GM12891 (cell line): ENCODE measurements at places on chromosomes 4 and X.

DNA sequence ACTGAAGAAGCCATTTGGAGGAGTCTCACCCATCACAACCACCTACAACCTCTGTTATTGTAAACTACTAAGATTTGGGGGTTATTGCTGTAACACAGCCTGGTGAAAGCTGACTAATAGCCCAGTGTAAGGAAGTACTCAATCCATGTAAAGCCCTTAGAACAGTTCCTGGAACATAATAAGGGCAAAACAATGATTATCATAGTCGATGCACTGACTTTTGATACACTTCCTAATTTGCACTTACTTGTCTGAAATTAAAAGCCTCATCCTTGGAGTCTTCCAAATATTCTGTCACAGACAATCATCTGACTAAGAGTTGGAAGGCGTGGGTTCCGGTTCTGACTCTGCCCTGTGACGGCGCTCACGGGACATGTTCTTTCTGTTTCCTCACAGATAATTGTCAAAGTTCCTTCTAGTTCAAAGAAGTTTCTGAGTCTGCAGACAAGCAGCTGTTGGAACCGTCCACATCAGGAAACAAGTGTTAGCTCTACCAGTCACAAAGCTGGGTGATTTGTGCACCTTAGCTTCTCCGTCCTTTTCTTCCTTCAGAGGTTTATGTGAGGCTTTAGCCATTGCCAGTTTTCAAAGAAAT lies 33.4 kb upstream of the RASGEF1B start:
- no peak for DNase-seq

- no peak for DNase-seq
Observed at GRCh38 chrX:9857575-9858474, 71.6 kb downstream of the SHROOM2 start.

DNA sequence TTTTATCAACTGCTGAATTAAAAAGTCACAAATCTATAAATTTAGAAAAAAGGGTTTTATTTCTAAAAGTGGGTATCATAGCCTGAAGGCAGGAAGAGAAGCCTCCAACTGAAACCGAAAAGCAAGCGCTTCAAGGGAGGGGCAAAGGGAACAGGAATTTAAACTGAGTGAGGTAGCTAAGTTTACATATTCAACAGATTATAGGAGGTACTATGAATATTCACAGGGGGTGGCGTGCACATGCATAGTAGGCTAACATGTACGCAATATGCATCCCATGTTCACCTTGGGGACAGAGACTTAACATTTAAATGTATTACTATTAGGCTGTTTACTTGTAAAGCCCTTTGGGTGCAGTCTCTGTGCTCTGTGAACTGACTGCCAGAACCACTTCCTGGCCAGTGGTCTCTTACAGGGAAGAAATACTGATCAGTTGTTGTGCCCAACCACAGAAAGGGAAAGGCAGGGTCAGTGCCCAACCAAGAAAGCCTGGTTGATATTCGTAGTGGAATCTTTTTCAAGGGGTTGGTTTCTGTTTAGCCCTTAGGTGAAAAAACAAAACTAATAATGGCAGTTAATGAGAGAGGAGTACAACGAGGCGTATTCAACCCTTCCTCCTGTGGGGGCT lies 168.7 kb upstream of the GALNTL6 start:
- DNase-seq, result no peak

GRCh38 chr4:15161439-15161838 lies 159.2 kb downstream of the CPEB2 start:
- DNase-seq, result no peak

GRCh38 chr4:150769248-150769647 lies 187.3 kb downstream of the MAB21L2 start:
- DNase-seq, result no peak

DNA sequence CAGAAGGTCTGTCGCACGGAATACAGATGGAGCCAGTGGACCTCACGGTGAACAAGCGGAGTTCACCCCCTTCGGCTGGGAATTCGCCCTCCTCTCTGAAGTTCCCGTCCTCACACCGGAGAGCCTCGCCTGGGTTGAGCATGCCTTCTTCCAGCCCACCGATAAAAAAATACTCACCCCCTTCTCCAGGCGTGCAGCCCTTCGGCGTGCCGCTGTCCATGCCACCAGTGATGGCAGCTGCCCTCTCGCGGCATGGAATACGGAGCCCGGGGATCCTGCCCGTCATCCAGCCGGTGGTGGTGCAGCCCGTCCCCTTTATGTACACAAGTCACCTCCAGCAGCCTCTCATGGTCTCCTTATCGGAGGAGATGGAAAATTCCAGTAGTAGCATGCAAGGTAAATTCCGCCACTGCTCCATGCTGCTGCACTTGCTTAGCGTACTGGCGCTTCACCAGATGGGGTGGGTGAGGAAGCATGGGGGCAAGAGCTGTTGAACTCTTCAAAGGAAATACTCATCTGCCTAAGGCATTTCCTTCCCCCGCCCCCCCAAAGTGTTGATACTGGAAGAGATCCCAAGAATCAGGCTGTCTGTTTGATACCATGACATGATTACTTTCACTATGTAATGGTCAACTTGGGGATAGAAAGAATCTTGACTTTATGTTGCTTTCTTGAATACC lies 24.8 kb downstream of the KLF3 start:
- no peak for DNase-seq

- no peak for DNase-seq
Observed at GRCh38 chrX:48493890-48494364, 14.9 kb upstream of the PORCN start.

GRCh38 chr4:188971125-188971524 lies 831.9 kb downstream of the TRIML1 start:
- no peak for DNase-seq

DNA sequence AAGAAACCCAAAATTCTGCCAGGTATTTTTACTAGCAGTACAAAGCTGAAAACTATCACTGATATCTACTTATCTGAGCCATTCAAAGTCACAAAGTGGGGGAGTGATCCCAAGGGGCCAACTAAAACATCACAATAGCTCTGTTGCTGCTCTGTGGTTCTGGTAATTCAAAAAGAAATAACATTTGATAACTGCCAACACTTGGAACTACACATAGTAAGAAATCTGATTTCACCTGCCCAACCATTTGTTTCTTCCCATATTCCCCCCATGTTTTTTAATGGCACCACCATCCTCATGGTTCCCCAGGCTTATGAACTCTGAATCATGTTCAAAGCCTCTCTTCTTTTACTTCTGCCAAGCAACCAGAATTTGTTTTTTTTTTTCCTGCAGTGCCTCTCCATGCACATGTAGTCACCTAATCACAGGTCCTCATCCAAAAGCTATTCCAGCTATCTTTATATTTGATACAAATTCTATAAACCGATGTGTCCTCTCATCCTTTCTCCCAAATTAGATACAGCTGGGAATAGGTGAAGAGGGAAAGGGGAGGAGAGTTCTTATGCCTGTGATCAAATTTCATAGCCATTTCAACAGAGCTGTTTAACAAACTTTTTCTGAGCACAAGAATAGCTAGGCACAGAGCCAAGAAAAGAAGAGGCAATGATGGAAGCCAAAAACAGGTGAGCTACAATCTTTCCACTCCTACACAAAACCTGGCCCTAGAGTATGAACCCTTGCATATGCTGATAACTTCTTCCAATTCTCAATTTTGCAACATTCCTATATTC lies 7.7 kb downstream of the AMMECR1 start:
- DNase-seq, result no peak

DNA sequence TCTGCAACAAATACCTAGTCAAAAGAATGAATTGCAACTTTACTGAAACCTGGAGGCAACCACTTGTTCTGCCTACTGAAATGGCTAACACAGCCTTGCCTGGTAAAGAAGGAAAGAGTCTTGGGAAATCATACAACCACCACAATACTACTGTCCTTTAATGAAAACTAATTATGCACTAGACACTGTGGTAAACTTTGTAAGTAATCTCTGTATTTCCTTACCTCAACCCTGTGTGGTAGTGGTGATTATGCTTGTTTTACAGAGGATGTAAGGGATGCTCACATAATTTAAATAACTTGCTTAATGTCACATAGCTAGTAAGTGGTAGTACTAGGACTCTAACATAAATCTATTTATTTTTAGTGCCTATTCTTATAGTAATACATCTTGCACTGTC lies 44.7 kb downstream of the TMEM156 start:
- DNase-seq, result no peak

DNA sequence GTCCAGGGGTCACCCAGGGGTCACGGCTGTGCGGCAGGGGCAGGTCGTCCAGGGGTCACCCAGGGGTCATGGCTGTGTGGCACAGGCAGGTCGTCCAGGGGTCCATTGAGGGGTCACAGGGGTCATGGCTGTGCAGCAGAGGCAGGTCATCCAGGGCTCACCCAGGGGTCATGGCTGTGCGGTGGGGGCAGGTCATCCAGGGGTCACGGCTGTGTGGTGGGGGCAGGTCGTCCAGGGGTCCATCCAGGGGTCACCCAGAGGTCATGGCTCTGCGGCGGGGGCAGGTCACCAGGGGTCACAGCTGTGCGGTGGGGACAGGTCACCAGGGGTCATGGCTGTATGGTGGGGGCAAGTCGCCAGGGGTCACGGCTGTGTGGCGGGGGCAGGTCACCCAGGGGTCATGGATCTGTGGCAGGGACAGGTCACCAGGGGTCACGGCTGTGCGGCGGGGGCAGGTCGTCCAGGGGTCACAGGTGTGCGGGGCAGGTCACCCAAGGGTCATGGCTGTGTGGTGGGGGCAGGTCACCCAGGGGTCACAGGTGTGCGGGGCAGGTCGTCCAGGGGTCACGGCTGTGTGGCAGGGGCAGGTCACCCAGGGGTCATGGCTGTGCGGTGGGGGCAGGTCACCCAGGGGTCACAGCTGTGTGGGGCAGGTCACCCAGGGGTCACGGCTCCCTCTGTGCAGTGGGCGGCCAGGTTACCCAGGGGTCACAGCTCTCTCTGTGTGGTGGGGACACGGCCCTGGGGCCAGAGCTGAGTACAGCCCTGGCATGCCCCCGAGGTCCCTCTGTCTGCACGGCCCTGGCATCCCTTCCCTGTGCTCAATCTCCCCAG lies 16.0 kb downstream of the ATP5ME start:
- DNase-seq, result no peak

GRCh38 chr4:125008676-125009075 lies 296.1 kb upstream of the ANKRD50 start:
- DNase-seq, result no peak

DNA sequence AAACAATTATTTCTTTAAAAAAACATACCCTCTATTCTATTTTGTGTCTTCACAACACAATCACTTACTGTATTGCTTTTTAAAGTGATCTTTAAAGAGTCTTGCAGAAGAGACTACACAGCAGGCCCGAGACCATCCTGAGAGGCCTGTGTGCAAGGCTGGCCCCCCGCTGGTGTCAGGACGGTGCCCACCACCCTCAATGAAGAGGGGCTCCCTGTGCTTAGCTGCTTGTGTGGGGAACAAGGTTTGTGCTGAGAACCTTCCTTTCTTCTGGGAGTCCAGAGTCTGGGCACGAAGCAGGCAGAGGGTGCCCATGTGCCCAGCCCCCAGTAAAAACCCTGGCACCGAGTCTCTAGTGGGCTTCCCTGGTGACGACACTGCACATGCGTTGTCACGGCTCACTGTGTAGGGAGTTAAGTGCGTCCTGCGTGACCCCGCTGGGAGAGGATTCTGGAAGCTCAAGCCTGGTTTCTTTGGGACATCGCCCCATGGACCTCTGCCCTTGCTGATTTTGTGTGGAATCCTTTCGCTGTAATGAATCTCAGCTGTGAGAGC lies 22.0 kb downstream of the RGS12 start:
- no peak for DNase-seq

- DNase-seq, result no peak
Observed at GRCh38 chr4:142535009-142535408, 311.1 kb downstream of the INPP4B start.

DNA sequence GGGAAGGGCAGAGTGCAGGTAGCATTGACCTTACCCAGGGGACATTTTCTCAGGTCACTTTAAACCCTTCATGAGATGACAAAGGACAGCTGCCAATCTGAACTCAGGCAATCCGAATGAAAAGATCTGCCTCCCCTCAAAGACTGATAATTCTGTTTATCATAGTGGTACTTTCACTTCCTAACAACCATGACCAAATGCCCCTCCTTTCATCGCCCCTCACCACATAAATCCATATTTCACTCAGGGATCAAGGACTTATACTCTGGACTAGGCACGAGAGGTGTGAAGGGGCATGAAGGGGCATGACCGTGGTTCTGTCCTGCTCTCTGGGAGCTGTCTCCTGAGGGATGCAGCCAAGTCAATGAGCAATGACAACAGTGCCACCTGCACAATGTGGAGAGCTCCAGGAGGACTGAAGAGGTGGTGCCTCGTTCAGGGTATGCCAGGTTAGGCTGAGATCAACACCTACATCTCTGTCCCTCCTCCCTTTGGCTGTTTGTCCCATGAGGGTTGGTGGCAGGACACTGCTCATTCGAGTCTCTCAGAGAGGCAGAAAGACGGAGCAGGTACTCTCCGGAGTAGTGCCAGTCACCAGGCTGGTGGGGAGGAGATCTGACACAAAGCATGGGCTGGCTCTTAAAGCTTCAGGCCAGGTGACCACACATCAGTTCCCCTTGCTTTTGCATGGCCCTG lies 12.5 kb downstream of the HS3ST1 start:
- no peak for DNase-seq

DNA sequence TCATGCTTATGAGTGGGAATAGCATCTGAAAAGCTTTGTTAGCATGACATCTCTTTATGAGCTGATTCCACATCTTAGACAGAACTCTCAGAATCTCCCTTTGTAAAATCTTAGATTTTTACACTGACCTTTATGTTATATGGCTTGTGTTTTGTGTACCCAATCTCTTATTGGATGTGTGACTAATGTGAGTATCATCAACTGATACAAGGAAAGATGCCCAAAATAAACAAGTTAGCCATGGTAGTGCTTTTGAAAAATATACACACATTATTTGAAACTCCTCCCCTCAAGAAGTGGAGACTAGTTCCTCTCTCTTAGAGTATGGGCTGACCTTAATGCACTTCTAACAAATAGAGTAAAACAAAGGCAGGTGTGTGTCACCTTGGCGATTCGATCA lies 160.1 kb upstream of the NRK start:
- no peak for DNase-seq

DNA sequence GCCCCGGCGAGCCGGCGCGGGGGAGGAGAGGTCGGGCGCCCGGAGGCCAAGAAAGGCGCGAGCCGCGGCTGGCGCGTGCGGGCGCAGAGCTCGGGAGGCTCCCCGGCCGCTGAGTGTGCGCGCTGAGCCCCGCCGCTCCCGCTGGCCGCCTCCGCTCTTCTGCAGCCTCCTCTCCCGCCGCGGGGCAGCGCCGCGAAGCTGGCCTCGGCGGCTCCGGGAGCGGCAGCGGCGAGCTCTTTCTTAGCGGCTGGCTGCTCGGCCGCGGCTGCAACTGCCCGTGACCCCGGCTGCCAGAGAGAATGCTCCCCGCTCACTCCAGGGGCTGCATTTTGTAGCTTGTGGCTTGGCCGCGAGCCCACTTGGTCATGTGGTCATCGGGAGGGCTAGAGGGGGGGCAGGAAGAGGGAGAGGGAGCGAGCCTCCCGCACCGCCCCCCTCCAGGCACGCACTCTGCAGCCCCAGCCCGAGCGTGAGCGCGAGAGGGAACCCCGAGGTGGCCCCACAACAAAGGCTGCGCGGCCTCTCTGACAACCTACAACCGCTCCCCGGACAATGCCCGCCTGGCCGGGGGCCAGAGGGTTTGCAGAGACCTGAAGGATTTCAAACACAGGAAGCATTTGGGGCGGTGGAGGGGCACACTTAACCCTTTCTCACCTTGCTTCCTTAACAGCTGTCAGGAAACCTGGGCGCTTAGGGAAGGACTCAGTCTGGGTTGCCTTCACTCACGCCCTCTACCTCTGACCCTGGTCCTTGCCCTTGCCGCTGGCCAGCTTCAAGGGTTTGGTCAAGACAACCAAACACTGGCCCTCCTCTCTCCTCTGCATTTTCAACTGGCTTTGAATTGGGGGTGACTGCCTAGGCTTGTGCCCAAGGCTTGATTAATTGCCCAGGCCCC lies at the start of gene APLN:
Gene APLN, minus strand, starts transcription at position 305 of the 895 bp plus-strand sequence. CDS start 326 bp downstream, outside the sequence.
- no peak for DNase-seq

GRCh38 chr4:5029447-5029846 lies 10.2 kb upstream of the CYTL1 start:
- DNase-seq, result no peak
